Activated CD8-positive, alpha-beta T cell treated with anti-CD3 and anti-CD28 coated beads for 36 hours (primary cell): ENCODE measurements at places on chromosomes 16 and 17. TPM values are rescaled to one million over a fixed set of nuclear protein-coding genes. Genes with fewer than 3 reads are reported as not detected.

The NR1D1 gene
- total RNA-seq: 6.0 TPM

The KRTAP2-3 gene
- not detected for total RNA-seq

DNA sequence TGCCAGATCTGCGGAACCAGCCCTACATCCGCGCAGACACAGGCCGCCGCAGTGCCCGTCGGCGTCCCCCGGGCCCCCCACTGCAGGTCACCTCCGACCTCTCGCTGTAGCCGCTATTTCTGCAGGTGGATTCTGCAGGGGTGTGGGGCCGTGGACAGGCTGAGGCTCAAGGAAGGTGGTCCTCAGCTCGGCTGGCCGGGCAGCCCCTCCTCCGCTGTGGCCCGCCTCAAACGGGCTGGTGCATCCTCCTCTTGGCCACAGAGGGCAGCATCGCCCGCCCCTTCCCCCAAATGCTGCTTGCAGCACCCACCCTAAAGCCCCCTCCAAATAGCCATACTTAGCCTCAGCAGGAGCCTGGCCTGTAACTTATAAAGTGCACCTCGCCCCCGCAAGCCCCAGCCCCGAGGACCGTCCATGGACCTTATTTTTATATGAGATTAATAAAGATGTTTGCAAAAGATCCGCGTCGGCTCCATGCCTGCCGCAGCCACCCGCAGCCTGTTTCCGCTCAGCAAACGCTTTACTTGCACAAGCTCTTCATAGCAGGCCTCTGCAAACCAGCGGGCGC, 14.9 kb downstream of the SPATA32 start:
- DNase-seq: peak; percentile 87

GRCh38 chr17:66444031-66444430, 141.6 kb downstream of the PRKCA start:
- no peak for DNase-seq

DNA sequence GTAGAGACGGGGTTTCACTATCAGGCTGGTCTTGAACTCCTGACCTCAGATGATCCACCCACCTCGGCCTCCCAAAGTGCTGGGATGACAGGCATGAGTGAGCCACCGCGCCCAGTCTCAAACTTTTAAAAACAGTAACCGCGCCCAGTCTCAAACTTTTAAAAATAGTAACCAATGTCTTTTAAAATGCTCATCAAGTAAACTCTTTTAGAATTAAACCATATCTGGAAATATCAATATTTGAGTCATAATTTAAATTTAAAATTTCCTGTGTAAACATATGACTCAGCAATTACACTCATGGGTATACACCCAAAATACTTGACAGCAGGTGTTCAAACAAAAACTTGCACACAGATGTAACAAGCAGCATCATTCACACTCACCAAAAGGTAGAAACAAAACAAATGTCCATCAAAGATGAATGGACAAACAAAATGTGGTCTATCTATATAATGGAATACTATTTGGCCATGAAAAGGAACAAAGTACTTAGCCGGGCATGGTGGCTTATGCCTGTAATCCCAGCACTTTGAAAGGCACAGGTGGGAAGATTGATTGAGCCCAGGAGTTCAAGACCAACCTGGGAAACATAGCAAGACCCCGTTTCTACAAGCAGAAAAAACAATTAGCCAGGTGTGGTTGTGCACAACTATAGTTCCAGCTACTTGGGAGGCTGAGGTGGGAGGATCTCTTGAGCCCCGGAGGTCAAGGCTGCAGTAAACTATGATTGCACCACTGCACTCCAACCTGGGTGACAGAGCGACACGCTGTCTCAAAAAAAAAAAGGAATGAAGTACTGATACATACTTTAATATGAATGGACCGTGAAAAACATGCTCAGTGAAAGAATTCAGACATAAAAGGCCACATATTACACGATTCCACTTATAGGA, 20.2 kb downstream of the ENPP7 start:
- DNase-seq: no peak

- DNase-seq: no peak
These were observed 277.0 kb downstream of the WWOX start for GRCh38 chr16:78376452-78376851.

DNA sequence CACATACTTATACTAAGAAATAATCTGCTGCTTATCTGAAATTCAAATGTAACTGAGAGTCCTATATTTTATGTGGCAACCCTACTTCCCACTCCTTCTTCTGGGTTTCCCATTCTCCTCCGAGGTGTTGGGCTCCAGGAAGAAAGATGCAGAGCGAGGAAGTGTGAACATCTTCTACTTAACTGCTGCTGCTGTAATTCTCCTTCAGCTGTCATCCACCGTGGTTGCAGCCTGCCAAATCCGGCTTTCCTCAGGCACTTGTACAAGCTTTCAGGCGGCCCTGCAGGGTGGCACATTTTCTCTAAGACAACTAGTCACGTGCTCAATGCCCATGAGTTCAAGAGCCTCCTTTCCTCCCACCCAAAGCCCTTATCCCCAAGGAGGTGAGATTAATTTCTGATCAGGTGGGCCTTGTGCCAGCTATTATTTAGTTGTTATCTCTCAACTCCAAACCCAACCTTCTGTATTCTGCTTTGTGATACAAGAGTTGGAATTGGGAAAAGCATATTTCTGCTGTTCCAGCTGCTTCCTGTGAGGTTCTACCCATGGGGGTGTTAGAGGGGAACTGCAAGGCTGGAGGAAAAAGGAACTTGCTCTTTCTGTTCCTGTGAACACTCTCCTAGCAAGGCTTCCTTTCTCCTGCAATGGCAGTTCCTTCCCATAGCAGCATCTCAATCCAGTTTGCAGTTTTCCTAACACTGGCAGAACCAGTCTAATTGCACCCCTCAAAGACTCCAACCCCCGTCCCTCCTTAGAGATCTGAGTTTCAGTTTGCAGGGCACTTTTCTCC, 67.6 kb upstream of the RBBP6 start:
- no peak for DNase-seq

DNA sequence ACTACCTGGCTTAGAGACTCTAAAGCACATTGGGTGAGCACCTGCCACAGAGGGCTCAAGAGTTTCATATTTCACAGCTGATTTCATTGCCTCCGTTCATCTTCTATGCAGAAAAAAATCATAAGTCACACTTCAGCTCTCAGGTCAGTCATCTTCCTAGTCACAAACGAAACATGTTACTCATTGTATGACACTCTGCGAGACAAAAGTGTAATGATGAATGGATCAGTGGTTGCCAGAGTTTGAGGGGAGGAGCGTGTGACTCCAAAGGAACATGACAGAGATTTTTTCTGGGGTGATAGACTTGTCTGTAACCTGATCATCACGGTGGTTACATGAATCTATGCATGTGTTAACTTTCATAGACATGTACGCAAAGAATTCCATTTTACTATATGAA, 195.2 kb upstream of the CNTNAP4 start:
- DNase-seq: no peak

GRCh38 chr17:34024386-34024785, 230.7 kb upstream of the CCL2 start:
- no peak for DNase-seq

DNA sequence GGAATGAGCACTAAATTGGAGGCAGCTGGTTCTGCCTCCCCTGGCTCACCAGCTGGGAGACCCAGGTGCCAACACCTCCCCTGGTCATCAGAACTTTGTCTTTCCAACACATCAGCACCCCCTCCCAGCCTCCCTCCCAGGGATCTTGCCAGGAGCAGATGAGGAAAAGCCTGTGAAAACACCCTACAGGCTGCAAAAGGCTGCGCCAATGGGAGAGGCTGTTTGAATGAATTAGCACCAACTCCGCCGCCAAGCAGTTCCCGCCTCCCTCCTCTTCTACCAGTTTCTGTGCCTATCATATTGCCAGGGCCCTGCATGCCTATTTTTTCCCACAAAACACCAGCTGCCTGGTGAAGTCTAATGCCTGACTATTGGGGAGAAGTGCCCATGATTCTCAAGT, 137.0 kb downstream of the AIPL1 start:
- no peak for DNase-seq

- DNase-seq: no peak
These were observed 3.6 kb downstream of the FOXN1 start for GRCh38 chr17:28509789-28510188.
